Activated CD8-positive, alpha-beta memory T cell treated with anti-CD3 and anti-CD28 coated beads for 36 hours (primary cell): ENCODE measurements at places on chromosomes 13 and 19. TPM values are rescaled to one million over a fixed set of nuclear protein-coding genes. Genes with fewer than 3 reads are reported as not detected.

RNF225 gene
- total RNA-seq: 0.80 TPM

APOC1 gene
- 2.0 TPM for total RNA-seq

ETV2 gene
- 2.0 TPM for total RNA-seq

CDC16 gene
- 75.1 TPM for total RNA-seq

NKPD1 gene
- 0.06 TPM for total RNA-seq

MARCHF2 gene
- 10.3 TPM for total RNA-seq

GGACT gene
- 4.2 TPM for total RNA-seq

FCER2 gene
- total RNA-seq: 1.8 TPM

ZNF90 gene
- 16.7 TPM for total RNA-seq

IGFL1 gene
- not detected for total RNA-seq

RNF113B gene
- total RNA-seq: not detected

ICAM1 gene
- total RNA-seq: 57.8 TPM

PCP2 gene
- not detected for total RNA-seq

DGKH gene
- 12.7 TPM for total RNA-seq

S1PR4 gene
- total RNA-seq: 44.4 TPM

KLK15 gene
- total RNA-seq: not detected

OXGR1 gene
- total RNA-seq: not detected

CYP4F12 gene
- 0.25 TPM for total RNA-seq

SEMA6B gene
- not detected for total RNA-seq

VSIG10L gene
- total RNA-seq: 3.8 TPM

ZNF667 gene
- 0.78 TPM for total RNA-seq

PPP1R37 gene
- total RNA-seq: 13.8 TPM

SMIM17 gene
- not detected for total RNA-seq

ZNF541 gene
- total RNA-seq: not detected

SLC7A10 gene
- total RNA-seq: not detected

KRTDAP gene
- not detected for total RNA-seq

PEPD gene
- 42.2 TPM for total RNA-seq

C13orf42 gene
- total RNA-seq: not detected

S1PR2 gene
- 14.3 TPM for total RNA-seq

FCAR gene
- not detected for total RNA-seq

SIGLECL1 gene
- not detected for total RNA-seq

NFIX gene
- 2.2 TPM for total RNA-seq

PGLYRP1 gene
- not detected for total RNA-seq

DPF1 gene
- 0.48 TPM for total RNA-seq

CGB8 gene
- total RNA-seq: not detected

APLP1 gene
- total RNA-seq: 0.61 TPM

PHLDB3 gene
- 13.4 TPM for total RNA-seq

CFAP97D2 gene
- total RNA-seq: not detected
